ENCODE measurements at places on chromosomes 1 and 21.

- no peak for DNase-seq
Observed at GRCh38 chr1:156508205-156508954, 7.8 kb upstream of the MEF2D start.

DNA sequence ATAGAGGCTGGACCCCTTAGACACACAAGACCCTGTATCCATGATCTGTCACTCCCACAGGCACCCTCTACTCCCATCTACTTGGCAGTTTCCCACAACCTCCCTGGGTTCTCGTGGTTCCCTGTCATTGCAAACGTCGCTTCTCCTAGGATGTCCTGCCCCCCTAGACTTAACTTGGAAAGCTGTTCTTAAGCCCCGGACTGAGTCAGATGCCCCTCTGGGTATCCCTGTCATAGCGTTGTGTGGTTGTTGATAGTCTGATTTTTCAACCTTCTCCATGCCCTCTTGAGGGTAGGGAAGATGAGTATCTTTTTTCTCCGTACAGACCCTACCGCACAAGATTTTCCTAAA, 11.8 kb downstream of the RCC1 start:
- no peak for DNase-seq

DNA sequence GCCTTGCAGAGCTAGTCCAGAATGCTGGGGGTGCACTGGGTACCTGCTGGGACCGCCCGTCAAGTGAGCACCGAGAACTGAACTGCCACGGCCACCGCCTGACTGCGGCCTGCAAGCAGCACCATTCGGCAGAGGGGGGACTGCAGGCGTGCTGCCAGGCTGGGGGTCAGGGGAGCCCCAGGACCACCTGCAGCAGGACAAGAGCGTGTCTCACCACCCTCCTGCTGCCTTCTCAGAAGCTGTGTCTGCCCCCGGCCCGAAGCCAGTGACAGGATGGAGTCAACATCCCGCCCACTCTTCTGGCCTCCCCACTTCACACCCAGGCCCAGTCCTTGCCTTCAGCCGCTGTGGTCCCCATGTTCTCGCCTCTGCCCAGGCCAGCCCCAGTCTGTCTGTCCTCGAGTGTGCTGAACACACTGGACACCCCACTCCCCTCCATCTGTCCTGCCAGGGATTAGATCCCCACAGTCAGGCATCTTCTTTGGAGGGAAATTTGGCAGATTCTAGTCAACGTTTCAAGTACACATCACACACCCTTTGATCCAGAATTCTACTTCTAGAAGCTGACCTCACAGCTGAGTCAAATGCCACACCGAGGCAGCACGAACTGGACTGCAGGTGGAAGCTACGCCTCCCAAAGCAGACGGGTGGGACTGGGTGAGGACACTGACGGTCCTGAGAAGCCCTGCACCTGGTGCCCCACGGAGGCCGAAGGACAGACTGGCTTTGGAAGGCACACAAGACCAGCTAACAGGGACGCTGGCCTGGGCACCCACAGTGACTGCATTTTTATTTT, 26.0 kb downstream of the PTTG1IP start:
- DNase-seq = no peak

- peak; percentile 34 for DNase-seq
Observed at GRCh38 chr1:15027515-15027986, 126.0 kb upstream of the TMEM51 start.

DNA sequence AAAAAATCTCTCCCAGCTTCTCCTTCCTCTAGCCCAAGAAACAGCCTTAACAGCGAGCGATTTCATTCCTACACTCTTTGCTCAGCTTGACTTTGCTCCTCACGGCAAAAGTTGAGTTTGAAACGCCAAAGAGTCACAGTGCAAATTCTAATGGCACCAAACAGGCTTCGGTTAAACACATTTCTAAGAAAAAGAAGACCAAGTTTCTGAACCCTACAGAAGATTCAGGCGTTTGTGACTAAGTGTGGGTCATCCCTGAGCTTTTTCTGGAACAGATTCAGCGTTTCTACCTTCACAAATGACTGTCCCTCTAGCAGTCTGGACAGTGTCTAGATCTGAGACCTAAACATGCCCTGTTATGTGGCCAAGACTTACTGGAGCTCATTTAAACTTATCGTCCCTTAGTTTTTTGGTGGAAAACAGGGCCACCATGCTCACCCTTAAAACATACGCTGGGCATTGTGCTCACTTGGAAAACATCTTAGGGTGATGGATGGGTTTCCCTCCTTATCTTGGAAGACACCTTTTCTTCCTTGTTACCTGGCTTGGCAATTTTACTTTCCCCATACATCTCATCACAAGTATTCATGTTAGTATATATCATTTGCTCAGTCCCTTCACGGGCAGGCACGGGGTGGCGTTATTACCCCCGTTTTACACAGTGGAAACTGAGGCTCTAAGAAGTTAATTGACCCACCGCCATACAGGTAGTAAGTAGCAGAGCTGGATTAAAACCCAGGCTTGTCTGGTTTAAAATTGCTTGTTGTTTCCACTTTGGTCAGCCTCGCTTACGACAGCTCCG, 1.0 kb downstream of the C1orf198 start:
- DNase-seq = no peak

DNA sequence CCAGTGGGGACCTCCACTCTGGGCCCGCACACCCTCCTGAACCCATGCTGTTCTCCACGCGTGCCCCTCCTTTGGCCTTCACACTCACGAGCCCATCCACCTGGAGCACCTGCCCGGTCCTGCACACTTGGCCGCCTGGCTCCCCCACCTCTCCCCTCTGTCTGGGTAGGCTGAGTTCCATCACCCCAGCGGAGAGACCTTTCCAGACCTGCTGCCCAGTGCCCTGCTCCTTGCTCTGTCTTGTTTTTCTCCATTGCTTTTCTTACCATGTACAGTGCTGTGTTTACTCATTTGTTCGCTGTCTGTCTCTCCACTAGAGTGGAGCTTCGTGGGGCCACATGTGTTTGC, 351.0 kb upstream of the VAMP3 start:
- no peak for DNase-seq

DNA sequence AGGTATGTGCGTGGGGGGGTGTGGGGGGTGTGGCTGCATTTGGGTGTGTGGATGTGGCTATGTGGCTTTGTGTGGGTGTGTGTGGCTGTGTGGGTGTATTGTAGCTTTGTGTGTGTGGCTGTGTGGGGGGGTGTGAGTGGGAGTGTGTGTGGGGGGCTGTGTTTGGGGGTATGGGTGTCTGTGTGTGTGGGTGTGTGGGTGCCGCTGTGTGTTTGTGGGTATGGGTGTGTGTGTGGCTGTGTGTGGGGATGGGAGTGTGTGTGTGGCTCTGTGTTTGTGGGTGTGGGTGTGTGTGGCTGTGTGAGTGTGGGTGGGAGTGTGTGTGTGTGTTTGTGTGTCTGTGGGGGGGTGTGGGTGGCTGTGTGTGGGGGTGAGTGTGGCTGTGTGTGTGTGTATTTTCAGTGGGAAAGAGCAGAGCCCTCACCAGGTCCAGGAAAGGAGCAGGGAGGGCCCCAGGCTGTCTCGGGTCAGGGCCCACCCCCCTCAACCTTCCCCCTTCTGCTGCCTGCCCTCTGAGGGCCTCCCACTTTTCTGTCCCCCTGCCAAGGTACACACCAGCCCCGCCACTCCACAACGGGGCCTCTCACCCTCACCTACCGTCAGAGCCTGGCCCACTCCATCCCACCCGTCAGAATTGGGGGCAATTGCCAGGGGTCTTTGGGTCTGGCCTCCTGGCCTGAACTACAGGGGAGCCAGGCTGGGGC, 1.9 kb upstream of the COL8A2 start:
- no peak for DNase-seq

DNA sequence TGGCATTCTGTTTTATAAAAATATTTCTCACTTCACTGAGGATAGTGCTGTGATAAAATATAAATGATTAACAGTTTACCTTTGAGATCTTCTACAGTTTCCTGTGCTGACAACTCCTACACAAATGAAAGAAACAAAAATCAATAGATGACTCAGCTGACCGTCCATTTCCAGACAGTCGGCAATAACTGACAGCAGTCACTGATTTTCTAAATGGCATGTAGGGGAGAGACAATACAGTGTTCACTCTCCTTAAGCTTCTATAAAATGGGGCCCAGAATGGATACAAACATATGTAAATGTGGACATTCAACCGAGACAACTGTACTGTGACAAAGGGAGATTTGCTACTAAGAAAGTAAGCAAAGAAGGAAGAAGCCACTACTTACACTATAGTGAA, 34.3 kb downstream of the PCNX2 start:
- peak; percentile 28 for DNase-seq

DNA sequence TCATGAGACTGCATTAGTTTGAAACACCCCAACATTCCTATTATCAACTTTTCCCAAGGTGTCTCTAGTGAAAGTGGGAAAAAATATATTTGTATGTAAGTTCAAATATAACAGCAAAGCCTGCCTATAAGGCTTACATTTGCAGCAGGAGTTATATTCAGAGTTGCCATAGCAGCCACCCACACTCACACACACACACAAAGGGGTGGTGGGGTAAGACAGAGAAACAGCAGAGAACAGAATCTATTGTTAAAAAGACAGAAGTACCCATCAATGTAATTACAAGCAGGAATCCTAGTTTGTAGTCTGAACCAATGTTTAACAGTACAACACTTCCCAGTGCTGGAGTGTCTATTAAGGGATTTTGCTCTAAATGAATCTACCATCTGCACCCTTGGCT, 55.0 kb downstream of the PLPPR5 start:
- no peak for DNase-seq

GRCh38 chr1:205943245-205943644, at the start of gene SLC26A9:
TSS of gene SLC26A9 (minus strand) at chr1:205943456. CDS start at chr1:205935820, 7,636 bp downstream.
- DNase-seq = no peak

DNA sequence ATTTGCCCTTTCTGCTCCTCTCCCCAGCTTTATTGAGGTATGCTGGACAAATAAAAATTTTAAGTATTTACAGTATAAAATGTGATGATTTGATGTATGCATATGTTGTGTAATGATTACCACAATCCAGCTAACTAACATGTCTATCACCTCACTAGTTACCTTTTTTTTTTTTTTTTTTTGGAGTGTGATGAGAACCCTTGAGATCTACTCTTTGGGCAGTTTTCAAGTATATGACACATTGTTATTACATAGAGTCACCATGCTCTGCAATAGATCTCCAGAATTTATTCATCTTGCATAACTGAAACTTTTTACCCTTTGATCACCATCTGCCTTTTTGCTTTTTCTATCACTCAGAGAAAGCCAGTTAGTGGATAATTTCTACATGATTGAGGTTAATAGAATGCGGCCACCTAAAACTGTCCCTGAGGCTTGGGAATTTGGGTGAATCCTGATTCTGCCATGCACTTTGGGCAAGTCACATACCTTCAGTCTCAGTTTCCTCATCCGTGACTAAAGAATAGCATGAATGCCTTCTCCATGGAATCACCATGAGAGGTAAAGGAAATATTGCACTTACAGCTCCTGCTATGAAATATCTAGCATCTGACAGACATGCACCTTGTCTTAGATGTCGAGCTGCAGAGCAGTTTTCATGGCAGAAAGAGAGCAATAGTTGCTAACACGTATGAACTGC, 295.2 kb downstream of the DISC1 start:
- DNase-seq = no peak

GRCh38 chr1:32336963-32337675, 1.1 kb upstream of the MARCKSL1 start:
- no peak for DNase-seq
